ENCODE measurements at places on chromosomes 16 and 17.

GRCh38 chr16:84090211-84090610 is 26.5 kb downstream of the MBTPS1 start:
- no peak for DNase-seq

DNA sequence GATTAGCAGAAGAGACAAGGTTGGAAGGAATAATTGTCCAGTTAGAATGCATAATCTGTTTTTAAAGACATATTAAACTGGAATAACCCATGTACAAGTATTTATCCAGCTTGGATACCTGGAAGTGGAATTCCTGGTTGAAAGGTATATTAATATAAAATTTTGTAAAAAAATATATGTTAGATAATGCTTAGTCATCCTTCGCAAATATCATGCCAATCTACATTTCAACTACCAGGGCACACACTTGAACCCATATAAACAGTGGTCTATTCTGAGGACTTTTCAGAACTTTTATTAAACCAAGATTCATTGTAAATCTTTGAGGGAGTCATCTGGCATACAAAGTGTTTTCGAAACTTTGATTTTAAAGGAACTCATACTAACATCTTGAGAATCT is 269.1 kb upstream of the HSBP1 start:
- DNase-seq: no peak

DNA sequence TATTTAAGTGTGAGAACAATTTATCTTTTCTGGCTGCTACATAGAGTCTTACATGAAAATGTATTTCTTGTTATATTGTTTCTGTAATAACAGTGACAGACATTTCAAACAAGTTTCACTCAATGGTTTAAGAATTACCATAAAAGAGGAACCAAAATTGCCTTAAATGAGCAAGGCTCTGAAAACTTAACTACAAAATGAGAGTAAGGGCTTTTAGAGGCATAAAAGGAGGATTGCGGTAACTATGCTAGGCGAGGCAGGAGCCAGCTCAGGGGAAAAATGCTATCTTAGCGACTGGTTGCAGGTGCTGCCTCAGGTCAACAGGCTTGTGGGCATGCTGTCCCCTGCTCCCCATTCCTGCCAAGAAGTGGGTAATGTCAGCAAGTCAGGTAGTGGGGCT is 81.7 kb upstream of the MSI2 start:
- no peak for DNase-seq

DNA sequence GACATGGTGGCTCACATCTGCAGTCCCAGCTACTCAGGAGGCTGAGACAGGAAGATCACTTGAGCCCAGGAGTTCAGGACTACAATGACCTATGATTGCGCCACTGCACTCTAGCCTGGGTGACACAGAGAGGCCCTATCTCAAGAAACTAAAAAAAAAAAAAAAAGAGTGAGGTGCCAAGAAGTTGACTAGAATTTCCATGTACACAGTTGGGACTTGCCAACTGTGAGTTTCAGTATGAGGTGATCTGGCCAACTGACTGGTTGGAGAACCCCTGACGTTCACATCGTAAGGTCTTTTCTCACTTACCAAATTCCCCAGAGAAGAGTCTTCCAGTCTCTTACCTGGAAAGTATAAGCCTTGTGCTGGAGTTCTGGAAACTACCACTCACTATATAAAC is 3.1 kb upstream of the MED11 start:
- DNase-seq: no peak
